Stimulated activated CD4-positive, alpha-beta T cell treated with anti-CD3 and anti-CD28 coated beads, Interleukin-1b, Interleukin-23, amount 100 ng/mL, for 24 hours (primary cell): ENCODE measurements at places on chromosomes 12 and 14.

DNA sequence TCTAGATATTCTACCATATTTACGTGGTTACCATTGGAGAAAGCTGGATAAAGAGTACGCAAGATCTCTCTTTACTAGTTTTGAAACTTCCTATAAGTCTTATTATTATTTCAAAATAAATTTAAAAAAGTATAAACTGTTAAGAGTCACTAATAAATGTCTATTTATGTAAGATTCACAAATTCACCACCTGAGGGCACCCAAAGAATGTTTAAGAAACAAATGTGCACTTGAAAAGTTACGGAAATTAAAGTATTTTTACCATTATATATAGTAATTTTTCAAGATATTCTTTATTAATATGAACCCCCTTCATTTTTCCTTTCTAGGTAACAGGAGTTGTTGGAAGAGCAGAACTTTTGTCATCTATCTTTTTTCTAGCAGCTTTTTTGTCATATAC lies 11.9 kb downstream of the TMTC3 start:
- no peak for DNase-seq

- DNase-seq = no peak
These were observed 4.3 kb downstream of the OLR1 start for GRCh38 chr12:10167599-10167998.

DNA sequence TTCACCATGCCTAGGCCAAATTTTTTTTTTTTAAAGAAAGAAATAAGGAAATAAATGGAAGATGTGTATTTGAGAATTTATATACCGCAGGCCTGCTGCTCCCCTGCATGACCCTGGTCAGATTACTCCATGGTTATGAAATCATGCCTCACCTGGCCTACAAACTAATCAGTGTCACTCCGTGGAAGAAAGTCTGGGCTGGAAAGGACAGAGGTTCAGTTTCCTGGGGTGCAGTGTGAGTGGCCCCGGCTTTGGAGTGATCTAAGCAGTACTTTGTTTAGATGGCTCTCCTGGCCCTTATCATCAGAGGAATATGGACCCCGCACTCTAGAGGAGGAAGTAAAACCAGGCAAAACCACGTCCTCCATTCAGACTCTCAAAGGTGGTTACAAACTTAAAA lies 9.6 kb downstream of the APOBEC1 start:
- DNase-seq = no peak

DNA sequence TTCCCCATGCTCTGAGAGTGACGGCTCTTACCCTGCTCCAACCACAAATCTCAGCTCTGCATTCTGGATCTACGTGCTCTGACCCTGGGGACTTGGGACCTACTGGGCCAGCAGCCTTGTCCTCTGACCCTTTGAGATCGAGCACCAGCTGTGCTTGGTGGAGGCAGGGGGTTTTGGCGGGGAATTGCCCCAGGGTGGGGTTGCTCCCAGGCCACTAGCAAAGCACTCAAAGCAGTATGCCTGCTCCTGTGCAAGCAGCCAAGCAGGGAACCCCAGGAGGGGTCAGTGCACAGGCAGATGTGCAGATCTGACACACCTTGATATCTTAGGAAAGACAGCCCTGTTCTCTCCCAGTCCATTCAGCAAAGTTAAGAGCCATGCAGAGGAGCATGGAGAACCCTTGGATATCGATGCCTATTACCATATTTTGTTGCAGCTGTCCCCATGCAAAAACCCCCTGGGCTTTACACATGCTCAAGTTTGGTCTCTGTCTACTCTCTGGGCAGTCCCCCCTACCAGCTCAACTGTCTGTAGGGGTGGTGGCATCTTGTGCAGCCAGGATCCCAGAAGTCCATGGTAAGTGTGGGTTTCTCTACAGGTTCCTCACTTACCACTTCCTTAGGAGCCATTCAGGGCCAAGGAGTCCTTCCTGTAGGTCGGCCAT lies 319.0 kb downstream of the TMTC2 start:
- no peak for DNase-seq

DNA sequence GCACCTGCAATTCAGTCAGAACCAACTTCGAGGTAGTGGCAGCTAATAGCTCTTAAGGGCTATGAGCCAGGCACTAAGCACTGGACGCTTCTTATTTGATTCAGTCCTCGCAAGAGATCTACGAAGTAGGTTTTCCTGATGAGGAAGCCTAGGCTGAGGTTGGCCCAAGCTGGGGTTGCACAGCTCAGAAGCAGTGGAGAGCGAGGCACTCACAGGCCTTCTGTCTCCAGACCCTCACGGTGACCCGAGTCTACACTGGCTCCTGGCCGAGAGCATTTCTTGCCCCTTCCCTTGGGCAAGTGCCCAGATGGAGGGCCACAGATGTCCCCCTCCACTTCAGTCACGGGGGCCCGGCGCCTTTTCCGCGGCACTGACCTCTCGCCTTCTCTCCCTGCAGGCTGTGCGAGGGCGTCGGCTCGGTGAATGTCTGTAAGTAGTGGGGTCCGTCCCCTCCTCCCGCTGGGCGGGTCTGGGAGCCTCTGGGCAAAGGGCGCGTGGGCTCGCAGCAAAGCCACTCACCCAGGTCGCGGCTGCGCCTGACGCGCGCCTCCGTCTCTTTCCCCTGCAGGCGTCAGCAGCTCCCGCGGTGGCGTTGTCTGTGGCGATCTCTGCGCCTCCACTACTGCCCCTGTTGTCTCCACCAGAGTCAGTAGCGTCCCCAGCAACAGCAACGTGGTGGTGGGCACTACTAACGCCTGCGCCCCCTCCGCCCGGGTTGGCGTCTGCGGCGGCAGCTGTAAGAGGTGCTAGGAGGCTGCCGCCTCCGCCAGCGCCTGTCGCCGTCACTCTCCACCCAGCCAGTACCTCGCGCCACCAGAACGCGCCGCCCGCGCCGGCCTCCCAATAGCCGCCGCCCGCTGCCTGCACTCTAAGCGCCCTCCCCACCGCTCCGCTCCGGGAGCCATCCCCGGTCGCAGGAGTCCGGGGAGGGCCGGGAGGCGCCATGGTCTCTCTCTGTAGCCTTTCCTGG lies 13.1 kb downstream of the KRT83 start:
- DNase-seq = peak; percentile 20

GRCh38 chr12:88925454-88925853 lies 345.2 kb upstream of the KITLG start:
- no peak for DNase-seq

DNA sequence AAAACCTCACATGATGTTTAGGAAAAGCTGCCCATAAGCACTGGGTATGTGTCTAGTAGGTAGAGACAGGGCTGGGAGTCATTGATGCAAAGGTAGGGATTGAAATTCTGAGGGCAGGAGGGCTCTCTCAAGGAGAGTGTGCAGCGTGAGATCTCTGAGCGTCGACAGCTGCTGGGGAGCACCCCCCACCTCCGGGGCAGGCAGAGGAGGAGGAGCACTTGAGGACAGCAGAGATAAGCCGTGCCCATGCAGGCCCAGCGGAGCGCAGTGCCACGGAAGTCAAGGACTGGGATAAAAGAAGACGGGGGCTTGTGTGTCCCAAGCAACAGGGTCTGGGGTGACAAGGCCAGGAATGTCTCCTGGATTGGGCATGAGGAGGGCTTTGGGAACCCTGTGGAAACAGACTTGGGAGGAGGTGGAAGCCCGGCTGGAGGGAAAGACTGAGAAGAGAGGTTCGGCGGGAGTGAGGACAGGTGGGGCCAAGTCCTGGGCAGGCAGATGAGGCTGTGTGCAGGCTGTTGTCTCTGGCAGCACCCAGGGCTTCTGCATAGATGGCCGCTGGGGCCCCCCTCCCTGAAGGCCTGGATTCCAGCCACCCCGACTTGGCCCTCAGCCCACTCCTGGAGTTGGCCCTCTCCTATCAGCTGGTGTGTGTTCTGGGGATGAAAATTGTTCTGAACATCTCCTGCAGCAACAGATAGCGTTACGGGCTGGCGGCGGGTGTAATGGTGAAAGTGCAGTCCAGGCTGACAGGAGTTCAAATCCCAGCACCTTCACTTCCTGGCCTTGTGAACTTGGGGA lies 1.9 kb downstream of the CACNA2D4 start:
- no peak for DNase-seq
